ENCODE measurements at places on chromosomes 7 and 10.

DNA sequence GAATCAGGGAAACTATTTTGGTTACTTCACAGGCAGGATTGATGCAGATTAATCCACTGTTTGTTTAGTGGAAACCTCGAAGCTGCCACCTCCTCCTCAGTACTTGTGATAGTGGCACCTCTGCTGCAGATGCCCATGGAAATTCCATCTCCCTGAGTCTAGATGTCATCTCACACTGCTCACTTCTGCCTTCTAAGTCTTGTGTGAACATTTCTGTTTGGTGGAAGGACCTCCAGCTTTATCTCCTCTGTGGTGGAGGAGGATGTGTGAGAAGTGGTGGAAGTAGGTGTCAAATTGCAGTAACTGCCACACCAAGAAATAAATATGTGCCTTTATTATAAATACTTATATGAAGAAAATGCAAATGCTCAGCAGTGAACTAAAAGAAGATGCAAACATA lies 25.8 kb upstream of the GPR141 start:
- no peak for DNase-seq

GRCh38 chr7:147380926-147381325 lies 1209.6 kb upstream of the C7orf33 start:
- DNase-seq: no peak

DNA sequence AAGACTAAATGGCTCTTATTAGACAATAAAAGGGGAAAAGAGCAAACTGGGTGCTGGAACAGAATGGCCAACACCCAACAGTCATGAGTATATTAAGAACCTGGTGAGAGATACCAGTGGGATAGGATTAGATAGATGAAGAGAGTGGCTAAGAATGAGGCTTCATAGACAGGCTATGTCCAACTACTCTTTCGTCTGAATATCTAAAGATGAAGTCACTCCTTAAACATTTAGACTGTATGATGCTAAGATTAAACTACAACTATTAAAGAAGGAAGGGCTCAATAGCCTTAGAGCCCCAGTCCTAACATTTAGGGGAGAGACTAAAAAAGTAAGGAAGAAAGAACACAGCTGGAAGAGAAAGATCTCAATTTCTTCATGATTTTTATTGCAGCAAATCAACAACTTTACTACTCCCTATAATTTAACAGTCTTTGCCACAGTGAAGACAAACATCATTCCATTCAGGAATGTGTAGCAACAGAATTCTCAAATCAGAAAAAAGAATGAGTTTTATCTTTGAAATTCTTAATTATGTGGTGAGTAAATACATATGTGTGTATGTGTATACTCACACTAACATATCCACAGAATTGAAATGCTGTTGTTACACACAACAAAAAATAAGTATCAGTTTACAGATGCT lies 45.6 kb downstream of the CACNA2D1 start:
- no peak for DNase-seq

DNA sequence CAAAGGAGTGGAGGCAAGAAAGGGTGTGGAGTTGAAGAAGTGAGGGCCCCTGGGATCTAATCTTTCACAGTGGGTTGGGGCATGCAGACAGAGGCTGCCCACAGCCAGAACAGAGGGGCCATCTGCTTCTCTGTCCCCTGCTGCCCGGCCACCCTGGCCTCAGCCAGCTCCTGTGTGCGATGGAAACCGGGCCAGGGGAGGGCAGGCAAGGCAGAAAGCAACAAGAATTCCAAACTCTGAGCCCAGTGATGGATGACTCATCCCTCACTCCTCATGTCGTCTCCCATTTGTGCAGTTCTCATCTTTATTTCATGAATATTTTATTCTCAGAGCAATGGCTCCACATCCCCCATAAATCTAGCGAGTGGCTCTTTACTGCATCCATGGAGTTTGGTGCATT lies 757.1 kb downstream of the GRID1 start:
- DNase-seq: no peak

DNA sequence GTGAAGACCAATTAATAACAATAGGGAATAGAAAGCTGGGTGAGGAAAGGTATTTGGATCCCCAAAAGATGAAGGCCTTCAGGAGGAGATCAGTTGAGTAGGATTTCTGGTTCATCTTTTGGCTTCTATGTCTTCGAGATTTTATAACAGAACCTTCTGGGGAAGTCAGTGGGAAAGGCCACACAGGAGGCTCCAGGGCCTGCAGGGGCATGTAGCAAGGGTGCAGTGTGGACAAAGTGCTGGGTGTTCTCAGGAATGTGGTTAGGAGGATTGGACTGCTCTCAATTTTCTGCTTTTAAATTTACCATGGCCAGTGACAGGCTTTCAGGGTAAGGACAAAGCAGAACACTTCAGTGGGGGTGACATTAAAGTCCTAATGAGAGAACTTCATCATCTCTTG lies 378.0 kb downstream of the CCSER2 start:
- no peak for DNase-seq

- DNase-seq: no peak
Measured at GRCh38 chr10:99984211-99985034, 25.3 kb downstream of the DNMBP start.

DNA sequence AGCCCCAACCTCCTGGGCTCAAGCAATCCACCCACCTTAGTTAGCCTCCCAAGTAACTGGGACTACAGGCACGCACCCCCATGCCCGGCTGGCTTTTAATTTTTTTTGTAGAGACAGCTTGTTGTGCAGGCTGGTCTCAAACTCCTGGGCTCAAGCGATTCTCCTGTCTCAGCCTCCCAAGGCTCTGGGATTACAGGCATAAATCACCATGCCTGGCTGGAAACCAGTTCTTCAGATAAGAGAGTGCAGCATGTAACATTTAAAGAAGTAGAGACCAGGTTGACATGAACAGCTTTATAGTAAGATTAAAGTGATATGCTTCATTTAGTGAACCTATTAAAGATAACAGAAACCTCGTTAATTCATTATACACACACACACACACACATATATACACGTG lies 167.9 kb upstream of the KAT6B start:
- DNase-seq: no peak

- DNase-seq: no peak
Measured at GRCh38 chr7:121153995-121154394, 165.5 kb downstream of the CPED1 start.

GRCh38 chr7:130022115-130022514 lies 29.1 kb downstream of the ZC3HC1 start:
- no peak for DNase-seq

DNA sequence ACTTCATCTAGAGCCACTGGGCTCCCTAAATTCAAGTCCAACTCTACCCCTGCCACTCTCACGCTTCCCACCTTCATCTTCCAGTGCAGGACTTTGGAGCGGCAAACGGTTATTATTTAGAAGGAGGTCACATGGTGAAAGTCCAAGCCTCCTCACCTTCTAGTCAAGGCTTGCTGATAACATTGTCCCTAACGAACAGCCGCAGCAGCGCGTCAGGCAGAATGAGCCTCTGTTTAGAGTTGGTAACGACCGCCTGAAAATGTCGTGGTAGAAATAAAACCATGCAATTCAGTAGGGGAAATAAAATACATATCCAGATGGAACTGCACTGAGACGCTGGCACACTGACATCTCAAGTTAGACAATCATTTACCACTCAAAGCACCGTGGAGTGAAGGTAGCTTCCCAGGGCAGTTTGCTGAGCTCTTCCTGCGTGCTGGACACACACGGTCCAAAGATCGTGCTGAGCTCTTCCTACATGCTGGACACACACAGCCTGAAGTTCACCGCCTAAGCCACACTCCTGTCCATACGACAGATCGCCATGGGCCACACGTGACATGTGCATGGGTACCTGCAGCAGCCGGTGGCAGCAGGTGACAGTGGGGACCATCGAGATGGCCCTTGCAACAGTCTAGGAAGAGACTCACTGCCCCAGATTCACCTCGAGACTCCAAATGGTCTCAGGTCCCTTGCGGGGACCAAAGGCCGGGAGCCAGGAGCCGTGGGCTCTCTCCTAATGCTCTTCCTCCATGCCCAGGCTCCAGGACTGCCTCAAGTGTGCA lies 323.5 kb downstream of the PTPRN2 start:
- no peak for DNase-seq

GRCh38 chr7:101674439-101674838 lies 45.3 kb upstream of the MYL10 start:
- no peak for DNase-seq

DNA sequence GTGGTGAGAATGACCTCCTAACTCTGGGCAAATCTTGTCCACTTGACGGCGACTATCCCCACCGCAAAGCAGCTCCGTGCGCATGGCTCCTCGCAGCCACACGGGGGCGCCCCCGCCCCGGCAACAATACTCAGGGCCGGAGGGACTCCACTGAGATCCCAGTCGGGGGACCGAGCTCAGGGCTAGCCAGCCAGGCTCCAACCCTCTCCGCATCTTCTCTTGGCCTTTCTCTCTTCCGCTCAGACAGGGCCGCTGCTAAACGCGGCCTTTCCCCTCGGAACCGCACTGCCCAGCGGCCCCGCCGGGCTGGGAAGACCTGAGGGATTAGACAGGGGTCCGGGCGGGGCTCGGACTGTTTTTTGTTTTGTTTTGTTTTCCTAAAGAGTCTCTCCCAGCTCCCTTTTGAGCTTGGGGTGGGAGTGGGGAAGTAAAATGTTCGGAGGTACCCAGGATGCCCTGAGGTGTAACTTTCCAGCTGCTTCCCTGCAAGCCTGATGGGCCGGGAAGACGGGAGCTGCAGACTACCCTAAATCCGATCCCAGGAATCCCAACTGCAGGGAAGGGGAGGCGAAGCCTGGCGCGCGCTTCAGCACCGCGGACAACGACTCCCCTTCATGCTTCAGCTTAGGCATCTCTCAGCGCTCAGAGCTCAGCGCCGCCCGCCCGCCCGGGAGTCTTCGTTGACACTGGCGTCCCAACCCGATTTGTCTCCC lies 2.7 kb downstream of the KCNIP2 start:
- DNase-seq: peak; percentile 87

DNA sequence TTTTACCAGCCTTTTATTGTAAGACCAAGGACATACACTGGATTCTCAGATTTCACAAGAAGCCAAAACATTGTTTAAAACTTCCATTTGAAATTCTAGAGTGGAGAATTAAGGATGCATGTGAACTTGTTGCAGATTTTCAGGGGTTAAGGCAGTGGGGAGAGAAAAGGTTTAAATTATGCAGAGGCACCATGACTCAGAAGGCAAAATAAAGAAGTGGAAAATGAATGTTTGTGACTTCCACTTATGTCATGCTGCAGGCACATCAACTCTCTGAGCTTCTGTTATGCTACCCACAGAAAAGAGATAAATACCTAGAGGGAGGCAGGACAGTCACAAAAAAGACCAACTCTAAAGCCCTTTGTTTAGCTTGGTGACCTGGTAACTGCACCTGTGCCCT lies 84.4 kb upstream of the BET1 start:
- no peak for DNase-seq

DNA sequence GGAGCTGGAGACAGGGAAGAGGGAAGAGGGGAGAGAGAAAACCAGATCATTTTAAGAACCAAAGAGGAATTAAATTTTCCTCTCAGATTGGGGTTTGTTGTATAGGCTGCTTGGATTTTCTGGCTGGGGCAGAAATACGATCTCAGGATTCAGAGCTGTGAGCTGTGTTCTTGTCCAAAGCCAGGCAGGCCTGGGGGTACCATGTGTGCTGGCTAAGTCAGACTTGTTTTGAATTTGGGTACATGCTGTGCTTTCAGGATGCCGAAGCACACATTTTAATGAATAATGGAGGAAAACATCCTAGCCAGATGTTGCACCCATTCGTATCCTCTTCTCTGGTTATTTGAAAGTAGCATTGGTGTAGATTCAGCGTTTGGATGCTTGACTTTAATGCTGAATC lies 170.3 kb upstream of the PODXL start:
- DNase-seq: no peak

GRCh38 chr7:47069385-47070076 lies 512.4 kb downstream of the TNS3 start:
- DNase-seq: no peak

- no peak for DNase-seq
Measured at GRCh38 chr7:124796771-124797170, 31.2 kb upstream of the GPR37 start.

GRCh38 chr7:94890216-94890615 lies 17.2 kb upstream of the PPP1R9A start:
- no peak for DNase-seq

- no peak for DNase-seq
Measured at GRCh38 chr7:130894146-130894908, 160.3 kb upstream of the KLF14 start.

DNA sequence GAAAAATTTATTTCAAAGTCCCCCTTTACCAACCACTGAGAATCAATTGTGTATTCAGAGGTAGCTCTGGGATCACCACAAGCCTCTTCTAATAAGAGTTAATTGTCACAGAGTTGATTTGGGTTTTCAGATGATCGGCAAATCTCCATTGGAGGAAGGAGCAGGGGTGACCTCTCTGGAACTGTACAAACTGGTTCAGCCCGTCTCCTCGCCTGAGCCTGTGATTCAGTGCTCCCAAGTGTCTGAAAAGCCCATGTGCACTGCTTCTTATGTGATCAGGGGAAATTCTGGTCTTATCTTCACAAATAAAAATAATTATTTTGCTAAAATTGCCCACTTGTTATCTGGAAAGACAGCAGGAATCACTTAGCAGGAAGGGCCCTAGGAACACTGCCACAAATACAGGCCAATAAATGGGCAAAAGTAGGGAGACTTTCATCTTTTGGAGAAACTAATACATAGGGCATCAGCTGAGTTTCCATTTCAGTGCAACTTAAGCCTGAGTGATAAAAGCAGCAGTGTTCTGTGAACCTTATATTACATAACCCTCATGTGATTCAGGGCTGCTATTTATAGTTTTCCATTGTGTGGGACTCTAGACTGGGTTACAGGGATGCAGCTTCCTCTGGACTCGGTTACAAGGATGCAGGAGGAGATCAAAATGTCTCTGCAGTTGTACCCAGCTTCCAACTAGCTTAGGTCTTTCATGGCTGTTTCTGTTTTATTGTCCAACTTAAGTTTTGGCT lies 32.3 kb downstream of the CDK1 start:
- DNase-seq: no peak

GRCh38 chr10:3825244-3825643 lies 40.2 kb upstream of the KLF6 start:
- DNase-seq: no peak

DNA sequence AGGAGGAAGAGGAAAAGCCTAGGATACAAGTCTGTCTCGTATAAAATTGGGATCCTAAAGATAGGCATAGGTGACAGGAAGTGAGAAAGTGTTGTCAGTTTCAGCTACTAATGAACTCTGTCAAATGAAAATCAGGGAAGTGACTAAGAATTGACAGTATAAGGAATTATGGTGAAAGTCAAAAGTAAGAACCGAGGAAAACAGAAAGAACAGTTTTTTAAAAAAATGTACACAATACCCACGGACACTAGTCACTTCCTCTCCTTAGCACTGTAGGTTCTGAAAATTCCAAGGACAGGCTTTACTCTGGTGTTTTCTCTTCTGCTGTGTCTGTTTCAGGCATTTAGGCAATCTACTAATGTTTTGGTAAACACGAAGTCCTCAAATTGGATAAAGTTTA lies 42.3 kb downstream of the ATAD1 start:
- DNase-seq: no peak

DNA sequence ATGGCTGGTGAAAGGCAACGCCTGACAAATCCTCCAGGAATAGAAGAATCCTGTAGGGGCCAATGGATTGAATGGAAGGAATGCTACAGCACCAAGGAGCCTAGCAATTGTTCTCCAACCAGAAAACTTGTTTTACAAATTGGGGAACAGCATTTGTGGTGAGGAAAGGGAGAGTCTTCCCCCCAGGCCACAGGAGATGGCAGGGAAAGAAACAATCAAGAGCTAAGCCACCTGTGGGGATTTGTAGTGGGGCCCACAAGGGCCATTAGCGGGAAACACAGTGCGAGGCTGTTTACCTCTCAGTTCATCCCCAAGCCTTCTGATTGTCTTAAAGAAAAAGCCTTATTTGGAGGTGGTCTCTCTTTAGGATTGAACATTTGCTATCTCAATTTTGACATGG lies 48.5 kb upstream of the KCNMA1 start:
- no peak for DNase-seq
